ENCODE measurements at places on chromosomes 11 and 22.

DNA sequence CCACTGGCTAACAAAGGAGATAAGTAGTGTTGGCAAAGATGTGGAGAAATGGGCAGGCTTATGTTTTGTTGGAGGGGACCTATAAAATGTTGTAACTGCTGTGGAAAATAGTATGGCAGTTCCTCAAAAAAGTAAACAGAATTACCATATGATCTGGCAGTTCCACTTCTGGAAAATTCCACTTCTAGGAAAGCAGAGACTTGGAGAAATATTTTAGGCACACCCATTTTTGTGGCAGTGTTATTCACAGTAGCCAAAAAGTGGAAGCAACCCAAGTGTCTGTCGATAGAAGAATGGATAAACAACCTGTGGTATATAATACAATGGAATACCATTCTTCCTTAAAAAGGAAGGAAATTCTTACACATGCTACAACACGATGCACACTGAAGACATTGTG lies 57.0 kb upstream of the ADORA2A start:
- no peaks in the 10 kb centered on the region for H3K4me1 ChIP-seq
- no peak overlapping the region for H3K27ac ChIP-seq
- peaks cover 62% of the 10 kb centered on the region for H3K36me3 ChIP-seq

DNA sequence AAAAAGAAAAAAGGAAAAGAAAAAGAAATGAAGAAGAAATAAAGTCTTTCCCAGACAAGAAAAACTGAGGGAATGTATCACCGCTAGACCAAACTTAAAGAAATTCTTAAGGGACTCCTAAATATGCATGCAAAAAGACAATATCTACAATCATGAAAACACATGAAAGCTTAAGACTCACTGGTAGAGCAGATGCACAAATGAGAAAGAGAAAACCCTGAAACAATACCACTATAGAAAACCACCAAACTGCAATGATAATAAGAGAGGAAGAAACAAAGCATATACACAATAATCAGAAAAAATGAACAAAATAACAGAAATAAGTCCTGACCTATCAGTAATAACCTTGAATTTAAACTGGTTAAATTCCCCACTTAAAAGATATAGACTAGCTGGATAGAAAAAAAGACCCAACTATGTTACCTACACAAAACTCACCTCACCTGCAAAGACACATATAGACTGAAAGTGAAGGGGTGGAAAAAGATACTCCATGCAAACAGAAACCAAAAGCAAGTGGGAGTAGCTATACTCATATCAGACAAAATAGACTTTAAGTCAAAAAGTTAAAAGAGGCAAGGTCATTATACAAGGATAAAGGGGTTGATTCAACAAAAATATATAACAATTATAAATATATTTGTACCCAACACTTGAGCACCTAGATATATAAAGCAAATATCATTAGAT lies 61.3 kb upstream of the NARS2 start:
- no peak overlapping the region for H3K27ac ChIP-seq
- H3K4me1 ChIP-seq, result no peaks in the 10 kb centered on the region
- H3K27me3 ChIP-seq, result no peaks in the 10 kb centered on the region
- no peak overlapping the region for H3K4me3 ChIP-seq
- H3K36me3 ChIP-seq, result no peaks in the 10 kb centered on the region
- no peak for DNase-seq

GRCh38 chr11:36447514-36447913 lies 62.6 kb downstream of the TRAF6 start:
- DNase-seq, result no peak
- no peak overlapping the region for H3K27ac ChIP-seq
- H3K4me1 ChIP-seq, result peaks cover 2% of the 10 kb centered on the region
- H3K36me3 ChIP-seq, result no peaks in the 10 kb centered on the region
- peaks cover 52% of the 10 kb centered on the region for H3K27me3 ChIP-seq

DNA sequence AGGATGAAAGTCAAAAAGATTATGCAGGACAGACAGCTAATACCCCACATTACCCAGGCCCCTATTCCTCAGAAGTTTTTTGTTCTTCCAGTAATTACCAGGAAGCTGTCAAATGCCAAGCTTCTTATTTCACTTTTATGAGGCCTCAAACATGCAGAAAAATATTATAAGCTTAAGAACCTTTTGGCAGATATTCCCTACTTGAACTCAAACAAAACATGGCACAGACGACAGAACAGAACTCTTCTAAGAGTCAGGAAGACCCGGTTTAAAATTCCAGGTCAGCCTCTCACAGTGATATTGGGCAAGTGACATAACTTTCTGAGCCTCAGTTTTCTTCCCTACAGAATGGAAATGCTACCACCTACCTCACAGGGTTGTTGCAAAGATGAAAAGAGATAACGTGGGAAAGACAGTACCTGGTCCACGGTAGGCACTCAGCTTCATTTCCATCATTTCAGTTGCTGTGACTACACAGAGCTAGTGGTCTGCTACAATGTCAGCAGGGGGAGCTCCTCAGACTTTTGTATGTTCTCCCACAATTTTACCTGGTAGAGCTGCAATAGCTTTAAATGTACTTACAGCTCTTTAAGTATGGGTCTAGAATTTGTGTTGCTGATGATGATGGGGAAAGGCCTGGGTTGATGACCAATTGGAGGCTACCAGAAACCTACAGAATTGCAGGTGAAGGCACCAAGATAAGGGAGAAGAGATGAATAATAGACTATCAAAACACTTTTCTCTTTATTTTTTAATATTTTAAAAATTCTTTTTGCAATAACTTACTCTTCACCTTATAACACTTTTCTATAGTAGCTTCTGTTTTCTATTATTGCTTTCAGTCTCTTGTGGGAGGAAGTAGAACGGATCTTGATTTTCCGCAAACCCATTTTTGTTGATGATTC lies 98.3 kb upstream of the CHRM4 start:
- peak; percentile 65 for DNase-seq
- H3K27me3 ChIP-seq, result no peaks in the 10 kb centered on the region
- no peak overlapping the region for H3K27ac ChIP-seq
- H3K4me1 ChIP-seq, result peaks cover 8% of the 10 kb centered on the region
- no peak overlapping the region for H3K4me3 ChIP-seq

GRCh38 chr22:49997932-49998717 lies 14.4 kb downstream of the IL17REL start:
- peaks cover 23% of the 10 kb centered on the region for H3K27me3 ChIP-seq
- no peak overlapping the region for H3K27ac ChIP-seq
- H3K36me3 ChIP-seq, result no peaks in the 10 kb centered on the region
- H3K4me3 ChIP-seq, result no peak overlapping the region

- no peaks in the 10 kb centered on the region for H3K36me3 ChIP-seq
- H3K27ac ChIP-seq, result no peak overlapping the region
- no peaks in the 10 kb centered on the region for H3K4me1 ChIP-seq
Measured at GRCh38 chr11:47109727-47110246, 66.9 kb downstream of the ARFGAP2 start.

- H3K4me1 ChIP-seq, result no peaks in the 10 kb centered on the region
- peak; percentile 93 for DNase-seq
- no peak overlapping the region for H3K27ac ChIP-seq
- H3K4me3 ChIP-seq, result no peak overlapping the region
- no peaks in the 10 kb centered on the region for H3K27me3 ChIP-seq
Measured at GRCh38 chr11:69295995-69296889, 2.3 kb downstream of the MYEOV start.

- H3K27me3 ChIP-seq, result no peaks in the 10 kb centered on the region
- no peak overlapping the region for H3K4me3 ChIP-seq
Measured at GRCh38 chr11:9530901-9531625, 42.4 kb upstream of the WEE1 start.

GRCh38 chr22:49129736-49130135 lies 697.9 kb downstream of the BRD1 start:
- no peak overlapping the region for H3K27ac ChIP-seq
- no peak overlapping the region for H3K4me3 ChIP-seq
- H3K36me3 ChIP-seq, result no peaks in the 10 kb centered on the region
- no peaks in the 10 kb centered on the region for H3K27me3 ChIP-seq

DNA sequence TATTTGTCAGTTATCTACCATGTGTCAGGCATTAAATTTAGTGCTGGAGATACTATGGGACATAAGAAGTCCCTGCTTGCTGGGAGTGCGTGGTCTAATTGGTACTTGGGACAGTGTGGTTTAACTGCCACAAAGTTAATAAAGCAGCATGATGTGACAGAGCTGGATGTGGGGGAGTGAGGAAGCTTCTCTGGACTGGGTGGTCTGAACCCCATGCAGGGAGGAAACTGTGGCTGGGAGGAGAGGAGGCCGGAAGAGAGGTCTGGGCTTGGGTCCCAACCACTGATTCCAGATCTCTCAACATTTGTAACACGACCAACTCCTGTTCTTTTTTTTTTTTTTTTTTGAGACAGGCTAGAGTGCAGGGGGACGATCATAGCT lies 37.1 kb downstream of the ST3GAL4 start:
- H3K4me1 ChIP-seq, result peaks cover 30% of the 10 kb centered on the region
- H3K36me3 ChIP-seq, result no peaks in the 10 kb centered on the region
- no peak overlapping the region for H3K27ac ChIP-seq
